ENCODE measurements at places on chromosomes 2 and 18. TPM values are rescaled to one million over a fixed set of nuclear protein-coding genes. Genes with fewer than 3 reads are reported as not detected.

GRCh38 chr2:8365331-8365910 is 316.4 kb upstream of the ID2 start:
- no peak for DNase-seq

DNA sequence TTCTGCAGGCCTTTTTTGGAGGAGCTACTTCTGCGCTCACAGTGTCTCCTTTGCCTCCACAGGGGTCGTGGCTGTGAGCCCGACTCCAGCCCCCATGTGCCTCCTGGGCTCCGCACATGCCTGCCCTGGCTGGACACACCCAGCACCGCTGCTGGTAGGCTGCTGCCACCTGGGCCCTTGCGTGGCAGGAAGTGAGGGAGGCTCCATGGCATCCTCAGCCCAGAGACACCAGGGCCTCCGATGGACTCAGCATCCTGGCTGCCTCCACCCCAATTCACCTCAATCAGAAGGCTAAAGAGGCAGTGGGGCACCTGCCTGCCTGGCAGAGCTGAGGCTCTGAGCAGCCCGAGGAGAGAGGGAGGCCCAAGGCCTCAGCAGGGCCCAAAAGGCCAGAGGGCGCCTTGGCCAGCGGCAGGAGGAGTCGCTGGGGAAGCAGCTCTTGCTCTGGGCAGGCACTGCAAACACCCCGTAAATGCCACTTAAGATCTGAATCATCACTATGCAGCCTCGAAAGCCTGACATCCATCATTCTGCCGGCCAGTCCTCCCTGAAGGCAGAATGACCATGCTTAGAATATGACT is 68.3 kb upstream of the OTOS start:
- DNase-seq = no peak

- no peak for DNase-seq
Observed at GRCh38 chr2:146108993-146109392, 1589.1 kb upstream of the ZEB2 start.

DNA sequence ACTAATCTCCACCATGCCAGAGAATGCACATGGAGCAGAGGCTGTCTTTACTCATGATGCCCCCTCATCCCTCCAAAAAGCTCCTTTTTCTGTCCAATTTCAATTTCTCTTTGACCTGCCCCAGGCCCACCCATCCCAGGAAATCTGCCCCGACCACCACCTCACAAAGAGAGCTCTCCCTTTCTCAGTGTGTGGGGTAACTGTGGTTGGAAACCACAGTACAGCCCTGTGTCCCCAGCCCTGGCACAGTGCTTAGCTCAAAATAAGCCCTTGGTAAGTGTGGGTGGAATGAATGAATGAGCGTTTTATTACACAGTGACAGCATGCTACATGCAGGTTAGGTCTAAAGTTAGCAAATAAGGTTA is 43.7 kb upstream of the CAB39 start:
- no peak for DNase-seq

- DNase-seq = no peak
Observed at GRCh38 chr18:26874283-26874682, 8.8 kb upstream of the AQP4 start.

DNA sequence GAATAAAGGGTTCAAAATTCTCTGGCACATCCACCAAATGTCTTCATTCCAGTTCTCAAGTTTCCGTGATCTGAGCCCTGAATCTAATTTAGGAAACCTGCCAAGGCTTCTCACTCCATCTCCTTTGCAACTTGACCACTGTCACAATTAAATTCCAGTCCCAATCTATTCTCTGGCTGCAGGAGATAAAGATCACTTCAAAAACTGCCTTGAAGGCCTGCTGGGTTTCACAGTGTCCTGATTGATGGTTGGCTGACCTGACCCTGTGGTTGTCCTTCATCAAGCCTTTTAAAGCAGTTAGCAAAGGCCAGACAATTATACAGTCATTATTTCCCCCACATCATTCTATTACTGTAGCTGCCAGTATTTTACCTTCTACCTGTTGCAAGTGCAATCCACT is 60.3 kb upstream of the DNAJC10 start:
- no peak for DNase-seq

- no peak for DNase-seq
Observed at GRCh38 chr2:128492966-128493811, 174.5 kb upstream of the HS6ST1 start.

Gene TUBA4A
- total RNA-seq = 185 TPM

Gene PSD4
- total RNA-seq = 96.5 TPM

Gene GALNT14
- not detected for total RNA-seq

Gene PROM2
- total RNA-seq = 0.60 TPM

Gene IKZF2
- 8.9 TPM for total RNA-seq

Gene RUFY4
- total RNA-seq = 0.85 TPM

DNA sequence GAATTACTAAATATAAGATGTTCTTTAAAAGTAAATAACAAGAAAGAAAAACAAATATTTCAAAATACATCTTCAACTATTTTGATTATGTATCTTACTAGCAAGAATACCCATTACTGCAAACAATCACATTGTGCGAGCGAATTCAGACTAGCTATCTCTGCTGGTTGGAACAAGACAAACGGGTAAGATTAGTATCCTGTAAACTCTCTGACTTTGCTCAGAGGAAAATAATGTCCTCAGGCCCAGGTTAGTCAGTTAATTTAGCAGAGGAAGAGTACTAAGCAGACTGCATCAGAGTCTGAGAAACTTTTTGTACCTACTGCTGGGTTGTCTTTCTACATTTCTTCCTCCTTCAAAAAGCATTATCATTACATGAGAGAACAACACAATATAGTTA is 50.4 kb upstream of the MCM6 start:
- DNase-seq = no peak

- DNase-seq = no peak
Observed at GRCh38 chr18:46352520-46353250, 248.5 kb downstream of the HAUS1 start.

Gene LYPD6B
- total RNA-seq = not detected

GRCh38 chr2:199470361-199470671 is 12.6 kb upstream of the SATB2 start:
- no peak for DNase-seq

- no peak for DNase-seq
Observed at GRCh38 chr18:7034924-7035323, 82.7 kb downstream of the LAMA1 start.

DNA sequence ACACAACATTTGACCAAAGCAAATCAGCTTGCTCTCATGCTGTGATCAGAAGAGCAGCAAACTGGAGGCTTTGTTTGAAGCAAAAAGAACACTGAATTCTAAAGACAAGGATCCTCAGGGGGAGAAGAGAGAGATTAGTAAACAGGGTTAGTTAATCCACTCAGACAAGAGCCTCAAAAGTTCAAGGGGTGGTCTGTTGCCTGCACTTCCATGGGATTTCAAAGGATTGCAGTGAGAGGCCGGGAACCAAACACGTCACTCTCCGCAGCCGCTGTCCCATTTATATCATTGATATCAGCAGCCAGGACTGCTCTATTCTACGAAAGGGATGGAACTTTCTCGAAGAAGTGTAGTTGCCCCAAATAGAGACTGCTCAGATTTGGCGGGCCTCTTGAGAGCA is 97.8 kb upstream of the SP3 start:
- no peak for DNase-seq

Gene SCYGR3
- total RNA-seq = not detected

Gene KCNJ13
- not detected for total RNA-seq

GRCh38 chr2:39433586-39434195 is 3.4 kb downstream of the MAP4K3 start:
- no peak for DNase-seq

Gene CAVIN2
- 0.14 TPM for total RNA-seq
